ENCODE measurements at places on chromosomes 12 and 14.
A peak's percentile ranks its signal among the peaks of the same experiment; 100 is the strongest.

- DNase-seq, result no peak
These were observed 116.0 kb upstream of the PARP11 start for GRCh38 chr12:3989218-3989550.

DNA sequence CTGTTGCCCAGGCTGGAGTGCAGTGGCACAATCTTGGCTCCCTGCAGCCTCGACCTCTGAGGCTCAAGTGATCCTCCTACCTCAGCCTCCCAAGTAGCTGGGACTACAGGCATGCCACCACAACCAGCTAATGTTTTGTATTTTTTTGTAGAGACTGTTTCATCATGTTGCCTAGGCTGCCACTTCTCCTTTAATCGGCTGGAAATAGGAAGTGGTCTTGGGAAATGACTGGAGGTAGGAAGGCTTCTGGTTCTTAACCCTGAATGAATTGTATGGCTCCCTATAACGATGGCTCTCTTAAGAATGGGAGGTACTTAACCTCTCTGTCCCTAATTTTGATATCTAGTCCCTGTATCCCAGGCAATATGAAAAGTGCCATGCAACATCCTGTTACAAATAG is 113.9 kb upstream of the USP15 start:
- peak; percentile 80 for DNase-seq

DNA sequence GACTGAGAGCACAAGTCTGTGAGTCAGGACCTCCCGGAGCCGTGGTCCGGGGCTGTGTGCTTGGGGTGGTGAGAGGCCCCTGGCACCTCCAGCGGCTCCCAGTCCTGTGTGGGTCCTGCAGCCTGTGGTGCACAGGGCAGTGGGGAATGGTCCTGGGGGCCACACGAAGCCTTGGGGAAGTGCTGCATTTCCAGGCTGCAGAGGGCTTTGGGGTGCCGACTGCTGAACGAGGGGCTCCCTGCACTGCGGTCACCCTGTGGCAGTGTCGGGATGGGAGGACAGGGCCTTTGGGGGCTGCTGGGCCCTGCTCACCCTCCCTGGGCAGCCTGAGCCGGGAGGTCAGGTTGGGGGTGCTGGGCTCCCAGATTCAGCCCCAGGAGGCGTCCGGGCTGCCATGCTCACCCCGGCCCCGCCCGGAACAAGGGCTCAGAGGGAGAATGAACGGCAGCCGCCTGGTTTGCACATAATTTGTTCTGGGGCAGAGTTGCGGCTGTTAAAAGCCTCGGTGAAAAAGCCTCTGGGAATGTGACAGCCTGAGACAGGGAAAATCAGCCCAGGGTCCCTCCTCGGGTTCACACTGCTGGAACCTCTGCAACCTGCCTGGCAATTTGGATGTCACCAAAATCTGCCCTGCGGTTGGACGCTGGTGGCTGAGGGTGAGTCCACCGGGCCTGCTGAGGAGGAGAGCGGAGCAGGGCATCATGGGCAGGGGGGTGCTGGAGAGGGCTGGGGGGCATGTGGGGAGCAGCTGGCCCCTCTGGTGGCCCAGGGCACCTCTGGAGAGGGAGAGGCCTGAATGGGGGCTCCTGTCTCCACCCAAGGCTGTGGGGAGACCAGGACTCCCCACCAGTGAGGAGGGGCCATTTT is 109.2 kb downstream of the KIF26A start:
- DNase-seq, result no peak

DNA sequence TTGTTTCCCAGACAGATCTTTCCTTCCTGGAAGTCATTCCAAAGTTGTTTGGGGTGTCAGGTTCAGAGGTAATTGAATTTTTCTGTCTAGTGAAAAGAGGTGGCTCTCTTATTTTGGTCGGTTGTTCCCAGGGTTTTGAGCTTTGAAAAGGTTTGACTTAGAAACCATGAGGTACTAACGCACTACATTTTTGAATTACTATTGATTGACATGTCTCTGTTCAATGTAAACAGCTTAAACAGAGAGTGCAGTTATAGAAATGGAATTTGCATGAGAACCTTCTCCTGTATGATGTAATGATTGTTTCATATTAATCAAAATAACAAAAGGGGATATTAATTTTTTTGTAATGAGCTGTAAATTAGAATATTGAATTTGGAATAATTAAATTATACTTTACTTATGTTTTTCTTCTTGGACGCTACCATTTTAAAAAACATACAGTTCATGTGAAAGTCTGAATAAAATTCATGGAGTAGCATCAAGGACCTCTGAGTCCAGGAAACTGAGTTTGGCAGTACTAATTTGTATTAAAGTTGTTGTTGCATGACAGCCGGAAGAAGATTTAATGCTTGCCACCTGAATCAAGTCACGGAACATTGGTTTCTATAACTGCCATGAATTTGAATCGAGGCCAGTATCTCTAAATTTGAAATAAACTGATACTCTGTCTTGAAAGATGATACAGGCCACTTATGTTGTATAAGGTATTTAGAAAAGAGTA is 41.7 kb downstream of the NPAS3 start:
- DNase-seq, result no peak

- DNase-seq, result no peak
These were observed 11.7 kb downstream of the NAV3 start for GRCh38 chr12:77842430-77842829.

All from suppressor macrophage (primary cell).